ENCODE measurements at places on chromosomes 4 and X.

DNA sequence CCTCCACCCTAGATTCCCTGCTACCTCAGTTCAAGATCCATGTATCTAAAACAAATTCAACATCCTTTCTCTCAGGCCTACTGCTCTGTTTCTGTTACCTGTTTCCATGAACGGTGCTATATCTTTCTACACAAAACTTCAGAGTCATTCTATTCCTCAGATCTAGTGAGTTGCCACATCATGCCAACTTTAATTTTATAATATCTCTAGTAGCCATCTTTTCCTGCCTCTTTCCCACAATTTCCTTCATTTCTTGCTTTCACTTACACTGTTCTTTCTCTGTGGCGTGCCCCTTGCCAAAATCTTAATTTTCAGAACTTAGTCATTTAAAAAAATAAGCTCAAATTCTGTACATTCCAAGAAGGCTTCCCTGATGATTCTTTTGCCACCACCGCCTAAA lies 15.2 kb downstream of the GUCY1A1 start:
- DNase-seq: no peak
- no peak overlapping the region for H3K4me3 ChIP-seq
- no peak overlapping the region for H3K27ac ChIP-seq
- peaks cover 5% of the 10 kb centered on the region for H3K27me3 ChIP-seq
- no peaks in the 10 kb centered on the region for H3K36me3 ChIP-seq
- no peaks in the 10 kb centered on the region for H3K4me1 ChIP-seq

DNA sequence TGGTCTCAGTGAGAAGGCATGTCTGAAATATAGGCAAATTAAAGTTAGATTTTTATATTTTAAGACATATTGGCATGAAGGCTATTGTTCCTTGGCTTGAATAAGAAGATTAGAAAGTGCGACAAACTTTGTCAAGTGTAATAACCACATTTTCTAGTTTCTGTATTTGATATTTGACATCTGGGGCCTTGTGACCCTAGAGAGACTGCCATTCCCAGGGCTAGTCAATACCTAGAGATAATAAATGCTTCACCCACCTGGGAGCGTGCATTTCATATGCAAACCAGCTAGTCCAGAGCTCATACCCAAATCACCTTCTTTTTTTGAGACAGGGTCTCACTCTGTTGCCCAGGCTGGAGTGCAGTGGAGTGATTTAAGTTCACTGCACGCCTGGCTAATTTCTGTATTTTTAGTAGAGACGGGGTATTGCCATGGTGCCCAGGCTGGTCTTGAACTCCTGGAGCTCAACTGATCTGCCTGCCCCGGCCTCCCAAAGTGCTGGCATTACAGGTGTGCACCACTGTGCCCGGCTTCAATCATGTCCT lies 62.6 kb downstream of the COQ2 start:
- no peak for DNase-seq
- peaks cover 85% of the 10 kb centered on the region for H3K4me1 ChIP-seq
- no peaks in the 10 kb centered on the region for H3K27me3 ChIP-seq
- peak overlapping the region; percentile 33 for H3K27ac ChIP-seq
- H3K4me3 ChIP-seq: no peak overlapping the region

DNA sequence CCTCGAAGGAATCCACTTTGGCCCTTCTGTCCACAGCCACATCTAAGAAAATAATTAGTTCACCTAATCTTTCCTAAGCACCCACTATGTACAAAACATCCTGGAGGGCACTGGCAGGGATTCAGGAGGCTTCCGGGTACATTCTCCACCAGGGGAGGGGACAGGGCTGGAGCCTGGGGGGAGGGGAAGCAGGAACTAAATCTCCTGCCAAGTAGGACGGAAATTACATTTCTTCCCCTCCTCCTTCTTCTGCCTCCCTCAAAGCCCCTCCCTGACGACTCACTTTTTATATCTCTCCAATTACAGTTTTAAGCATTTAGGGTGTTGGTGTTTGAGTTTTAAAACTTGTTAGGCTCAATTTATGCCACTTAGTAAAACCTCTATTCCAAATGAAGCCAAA lies 203.1 kb downstream of the BCOR start:
- H3K27me3 ChIP-seq: peaks cover 13% of the 10 kb centered on the region
- peaks cover 25% of the 10 kb centered on the region for H3K4me1 ChIP-seq
- H3K4me3 ChIP-seq: no peak overlapping the region
- no peak for DNase-seq

DNA sequence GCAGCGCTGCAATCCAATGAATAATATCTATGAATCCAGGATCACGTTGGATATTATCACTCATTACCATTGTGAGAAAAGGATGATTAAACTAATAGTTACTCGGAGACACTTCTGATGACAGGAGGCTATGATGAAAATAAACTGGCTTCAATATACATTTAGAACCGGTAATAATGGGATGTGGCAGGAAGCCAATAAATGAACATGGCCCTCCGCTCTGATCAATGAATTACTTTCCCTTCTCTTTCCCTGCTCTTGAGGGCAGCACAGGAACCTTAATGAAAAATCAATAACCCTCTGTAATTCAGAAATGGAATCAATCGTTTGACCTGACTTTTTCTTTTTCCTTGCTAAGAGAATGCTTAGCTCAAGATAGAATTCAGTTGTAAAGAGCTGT lies 103.9 kb upstream of the PAQR3 start:
- no peak overlapping the region for H3K4me3 ChIP-seq
- no peaks in the 10 kb centered on the region for H3K4me1 ChIP-seq
- DNase-seq: no peak

DNA sequence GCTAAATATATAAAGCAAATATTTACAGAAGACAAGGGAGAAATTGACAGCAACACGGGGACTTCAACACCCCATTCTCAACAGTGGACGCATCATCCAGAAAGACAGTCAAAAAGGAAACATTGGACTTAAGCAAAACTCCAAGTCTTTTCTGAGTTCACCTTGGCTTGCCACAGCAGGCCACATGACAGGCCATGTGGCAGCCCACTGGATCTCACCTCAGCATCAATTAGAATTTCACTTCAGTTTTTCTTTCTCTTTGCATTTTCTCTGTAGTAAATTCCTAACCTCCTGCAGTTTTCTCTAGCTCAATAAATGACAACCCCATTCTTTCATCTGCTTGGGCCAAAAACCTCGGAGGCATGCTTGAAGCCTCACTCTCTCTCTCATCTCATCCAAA lies 12.4 kb downstream of the SMIM9 start:
- no peak overlapping the region for H3K27ac ChIP-seq
- no peak overlapping the region for H3K4me3 ChIP-seq

GRCh38 chr4:26406346-26406975 lies 83.8 kb downstream of the CCKAR start:
- H3K4me1 ChIP-seq: peaks cover 10% of the 10 kb centered on the region
- H3K4me3 ChIP-seq: no peak overlapping the region
- H3K36me3 ChIP-seq: peaks cover 51% of the 10 kb centered on the region
- H3K27ac ChIP-seq: peak overlapping the region; percentile 44
- no peak for DNase-seq

DNA sequence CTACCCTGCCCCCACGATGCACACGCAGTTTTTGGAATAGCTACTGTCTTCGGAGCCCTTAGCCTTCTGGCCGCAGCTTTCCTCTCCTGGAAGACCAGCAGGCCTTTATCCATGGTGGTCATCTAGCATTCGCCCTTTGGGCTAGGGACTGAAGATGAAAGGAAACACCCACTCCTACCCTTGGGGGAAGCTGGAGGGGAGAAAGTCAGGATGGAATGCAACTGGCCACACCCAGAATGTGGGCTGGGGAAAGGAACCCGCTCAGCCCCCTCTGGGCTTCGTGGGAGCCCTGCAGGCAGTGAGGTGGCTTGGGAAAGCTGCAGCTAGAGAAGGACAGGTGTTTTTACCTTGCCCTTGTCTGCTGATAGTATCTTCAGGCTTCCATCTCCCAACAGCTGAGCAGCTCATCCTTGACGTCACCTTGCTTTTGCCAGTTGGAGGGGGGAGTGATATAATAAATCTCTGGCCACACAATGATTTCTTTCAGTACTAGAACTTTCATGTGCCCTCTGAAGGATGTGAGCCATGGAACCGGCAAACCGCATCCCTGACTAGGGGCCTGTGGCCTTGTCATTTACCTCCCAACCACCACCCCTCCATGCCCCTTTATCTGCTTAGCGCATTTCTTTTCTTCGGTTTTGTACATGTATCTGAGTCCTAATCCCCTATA lies 59.0 kb downstream of the ELF4 start:
- DNase-seq: no peak
- no peak overlapping the region for H3K27ac ChIP-seq
- peaks cover 14% of the 10 kb centered on the region for H3K36me3 ChIP-seq
- H3K27me3 ChIP-seq: no peaks in the 10 kb centered on the region
- H3K4me3 ChIP-seq: no peak overlapping the region

GRCh38 chr4:5958199-5958735 lies 60.0 kb downstream of the C4orf50 start:
- no peaks in the 10 kb centered on the region for H3K4me1 ChIP-seq
- H3K4me3 ChIP-seq: no peak overlapping the region
- DNase-seq: no peak

DNA sequence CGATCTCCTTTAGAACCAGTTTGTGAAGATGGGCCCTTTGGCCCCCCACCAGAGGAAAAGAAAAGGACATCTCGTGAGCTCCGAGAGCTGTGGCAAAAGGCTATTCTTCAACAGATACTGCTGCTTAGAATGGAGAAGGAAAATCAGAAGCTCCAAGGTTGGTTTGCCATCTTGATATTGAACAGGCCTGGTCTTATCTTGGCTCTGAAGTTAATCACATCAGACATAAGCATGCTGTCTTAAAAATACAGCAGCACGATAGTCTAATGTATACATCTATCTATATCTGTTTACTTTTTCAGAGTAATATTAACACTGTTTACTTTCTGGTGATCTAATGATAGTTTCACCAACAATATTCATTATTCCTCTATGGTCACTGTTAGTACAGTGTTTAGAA lies 129.8 kb downstream of the PTTG2 start:
- peaks cover 14% of the 10 kb centered on the region for H3K4me1 ChIP-seq
- peaks cover 32% of the 10 kb centered on the region for H3K36me3 ChIP-seq
- DNase-seq: no peak
- no peak overlapping the region for H3K27ac ChIP-seq
- no peak overlapping the region for H3K4me3 ChIP-seq

DNA sequence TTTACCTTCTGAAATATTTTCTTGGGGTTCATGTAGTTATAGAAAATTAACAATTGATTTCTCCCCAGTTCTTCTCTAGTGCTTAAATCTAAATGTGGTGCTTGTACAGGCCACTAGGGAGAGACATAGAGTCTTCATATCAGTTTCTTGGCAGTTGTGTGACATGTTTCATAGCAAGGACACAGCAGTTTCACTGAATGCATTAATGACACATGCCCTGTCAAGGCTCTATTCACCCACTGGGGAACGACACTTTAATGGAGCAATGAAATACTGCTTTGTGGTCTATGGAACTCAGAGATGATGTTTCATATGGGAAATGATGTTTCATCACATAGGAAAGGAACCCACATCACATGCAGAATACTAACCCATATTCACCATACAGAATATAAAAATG lies 2.8 kb downstream of the VEGFC start:
- H3K4me3 ChIP-seq: no peak overlapping the region
- no peak overlapping the region for H3K27ac ChIP-seq
- peaks cover 10% of the 10 kb centered on the region for H3K4me1 ChIP-seq

DNA sequence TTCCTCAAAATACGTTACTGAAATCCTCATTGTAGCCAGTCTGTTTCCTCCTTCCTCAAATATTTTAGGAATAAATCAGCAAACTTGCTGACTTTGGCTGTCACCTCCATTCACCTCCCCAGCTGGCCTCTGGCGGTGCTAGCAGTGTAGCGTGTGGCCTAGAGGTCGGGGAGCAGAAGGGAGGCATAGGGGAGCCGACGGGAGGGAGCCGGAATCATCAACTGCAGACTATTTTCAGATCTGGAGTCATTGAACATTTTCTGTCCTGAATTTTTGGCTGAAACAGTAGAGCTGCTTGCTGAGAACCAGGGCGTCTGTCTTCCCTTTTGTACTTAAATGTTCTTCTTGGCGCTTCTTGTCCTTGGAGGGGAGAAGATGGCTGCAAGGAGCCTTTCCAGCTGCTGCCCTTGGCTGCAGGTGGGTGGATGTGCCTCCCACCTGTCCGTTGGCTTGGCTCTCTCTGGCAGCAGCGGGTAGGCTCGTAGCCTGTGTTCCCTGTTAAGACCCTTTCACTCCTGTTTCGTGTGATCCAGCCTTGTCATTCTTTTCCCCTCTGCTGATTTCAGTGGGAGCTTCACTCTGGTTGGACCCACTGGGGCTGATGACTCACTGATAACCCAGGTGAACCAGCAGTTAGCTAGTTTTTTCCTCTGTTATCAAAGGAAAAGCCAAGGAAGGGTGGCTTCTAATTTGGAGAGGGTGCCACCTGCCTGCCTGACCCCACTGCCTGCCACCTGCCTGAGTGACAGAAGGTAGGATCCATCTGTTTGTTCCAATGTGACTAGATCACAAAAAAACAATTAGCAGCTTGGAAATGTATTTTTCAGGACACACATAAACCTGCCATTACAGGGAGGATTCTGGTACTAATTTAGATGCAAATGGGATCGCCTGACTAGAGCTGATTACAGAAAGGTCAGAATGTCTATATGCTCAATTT lies 135.9 kb downstream of the GATB start:
- H3K4me3 ChIP-seq: no peak overlapping the region
- peaks cover 19% of the 10 kb centered on the region for H3K27me3 ChIP-seq
- no peak overlapping the region for H3K27ac ChIP-seq
- H3K36me3 ChIP-seq: no peaks in the 10 kb centered on the region
- no peaks in the 10 kb centered on the region for H3K4me1 ChIP-seq

DNA sequence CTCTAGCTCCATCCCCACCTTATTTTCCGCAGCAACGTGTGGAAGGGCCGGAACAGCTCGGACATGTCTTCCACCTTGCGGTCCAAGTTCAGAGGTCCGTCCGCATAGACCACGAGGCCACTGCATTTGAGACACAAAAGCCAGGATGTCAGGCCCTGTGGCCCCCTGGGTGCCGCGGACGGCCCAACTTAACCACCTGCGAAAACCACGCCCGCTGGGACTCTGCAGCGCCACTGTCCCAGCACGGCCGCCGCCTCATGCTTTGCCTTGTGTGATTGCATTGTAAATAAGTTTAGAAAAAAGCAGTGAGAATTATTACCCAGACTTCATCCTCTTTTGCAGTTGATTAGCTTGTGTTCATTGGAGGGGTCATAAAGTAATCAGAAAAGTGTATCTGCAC lies 58.2 kb upstream of the MXD4 start:
- peaks cover 2% of the 10 kb centered on the region for H3K36me3 ChIP-seq
- peaks cover 8% of the 10 kb centered on the region for H3K4me1 ChIP-seq
- H3K27me3 ChIP-seq: no peaks in the 10 kb centered on the region
- H3K27ac ChIP-seq: no peak overlapping the region
- H3K4me3 ChIP-seq: no peak overlapping the region
- DNase-seq: no peak

DNA sequence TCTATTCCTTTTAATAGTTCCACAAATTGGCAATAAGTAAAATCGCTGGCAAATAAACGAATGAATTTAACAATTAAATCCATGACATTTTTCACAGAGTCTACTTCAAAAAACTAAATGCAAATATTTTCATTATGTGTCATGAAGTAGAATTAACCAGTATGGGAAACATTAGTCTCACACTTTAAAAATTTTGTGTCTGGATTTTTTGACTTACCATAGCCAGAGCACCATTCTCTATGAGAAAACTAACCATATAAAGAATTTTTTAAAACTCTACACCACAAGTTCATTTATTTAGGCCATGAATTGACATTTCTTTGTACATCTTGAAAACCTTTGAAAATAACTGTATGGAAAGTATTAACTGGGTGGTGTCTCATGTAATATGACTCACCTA lies 41.2 kb downstream of the PRDM5 start:
- no peaks in the 10 kb centered on the region for H3K36me3 ChIP-seq
- H3K27ac ChIP-seq: no peak overlapping the region
- no peak overlapping the region for H3K4me3 ChIP-seq

GRCh38 chr4:48898733-48899431 lies 7.7 kb downstream of the OCIAD2 start:
- peaks cover 27% of the 10 kb centered on the region for H3K4me1 ChIP-seq
- H3K27ac ChIP-seq: peak overlapping the region; percentile 79
- H3K36me3 ChIP-seq: peaks cover 64% of the 10 kb centered on the region
- H3K27me3 ChIP-seq: no peaks in the 10 kb centered on the region
- DNase-seq: no peak
